ENCODE measurements at places on chromosomes 6 and 20.

- DNase-seq: no peak
Observed at GRCh38 chr6:70176842-70177550, 125.9 kb downstream of the COL9A1 start.

DNA sequence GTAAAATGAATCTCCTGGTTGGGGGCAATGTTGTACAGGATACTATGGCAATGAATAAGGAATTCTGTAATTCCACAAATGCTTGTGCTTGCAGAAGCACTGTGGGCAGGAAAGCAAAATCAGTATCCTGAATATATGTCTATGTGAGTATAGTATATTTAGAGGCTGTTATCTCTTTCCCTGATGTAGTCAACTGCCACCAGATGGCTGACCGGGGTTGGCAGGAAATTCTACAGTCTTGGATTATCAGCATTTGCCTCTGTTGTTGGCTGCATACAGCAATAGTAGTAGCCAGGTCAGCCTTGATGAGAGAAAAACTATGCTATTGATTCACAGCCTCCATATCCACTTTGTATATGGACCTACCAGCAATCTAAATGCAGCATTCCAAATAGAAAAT, 425.1 kb upstream of the JAG1 start:
- DNase-seq: no peak

GRCh38 chr6:47262231-47262630, 47.5 kb downstream of the TNFRSF21 start:
- DNase-seq: no peak

- DNase-seq: no peak
Observed at GRCh38 chr6:157860505-157860991, 37.5 kb downstream of the SNX9 start.

GRCh38 chr20:62350629-62351422, 16.3 kb downstream of the LAMA5 start:
- DNase-seq: no peak

GRCh38 chr20:62888910-62889309, 27.3 kb upstream of the TCFL5 start:
- DNase-seq: no peak

- no peak for DNase-seq
Observed at GRCh38 chr6:7671581-7671980, 54.3 kb upstream of the BMP6 start.
